ENCODE measurements at places on chromosomes 11 and 22.

DNA sequence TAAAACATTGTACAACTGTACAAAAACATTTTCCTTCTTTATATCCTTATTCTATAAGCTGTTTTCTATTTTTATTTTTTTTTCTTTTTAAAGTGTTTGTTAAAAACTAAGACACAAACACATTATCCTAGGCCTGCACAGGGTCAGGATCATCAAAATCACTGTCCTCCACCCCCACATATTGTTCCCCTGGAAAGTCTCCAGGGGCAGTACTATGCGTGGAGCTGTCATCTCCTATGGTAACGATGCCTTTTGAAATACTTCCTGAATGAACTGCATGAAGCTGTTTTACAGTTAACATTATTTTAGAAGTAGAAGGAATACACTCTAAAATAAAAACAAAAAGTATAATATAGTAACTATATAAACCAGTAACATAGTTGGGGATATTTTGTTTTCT is 67.2 kb downstream of the ZC3H12C start:
- no peak for DNase-seq

DNA sequence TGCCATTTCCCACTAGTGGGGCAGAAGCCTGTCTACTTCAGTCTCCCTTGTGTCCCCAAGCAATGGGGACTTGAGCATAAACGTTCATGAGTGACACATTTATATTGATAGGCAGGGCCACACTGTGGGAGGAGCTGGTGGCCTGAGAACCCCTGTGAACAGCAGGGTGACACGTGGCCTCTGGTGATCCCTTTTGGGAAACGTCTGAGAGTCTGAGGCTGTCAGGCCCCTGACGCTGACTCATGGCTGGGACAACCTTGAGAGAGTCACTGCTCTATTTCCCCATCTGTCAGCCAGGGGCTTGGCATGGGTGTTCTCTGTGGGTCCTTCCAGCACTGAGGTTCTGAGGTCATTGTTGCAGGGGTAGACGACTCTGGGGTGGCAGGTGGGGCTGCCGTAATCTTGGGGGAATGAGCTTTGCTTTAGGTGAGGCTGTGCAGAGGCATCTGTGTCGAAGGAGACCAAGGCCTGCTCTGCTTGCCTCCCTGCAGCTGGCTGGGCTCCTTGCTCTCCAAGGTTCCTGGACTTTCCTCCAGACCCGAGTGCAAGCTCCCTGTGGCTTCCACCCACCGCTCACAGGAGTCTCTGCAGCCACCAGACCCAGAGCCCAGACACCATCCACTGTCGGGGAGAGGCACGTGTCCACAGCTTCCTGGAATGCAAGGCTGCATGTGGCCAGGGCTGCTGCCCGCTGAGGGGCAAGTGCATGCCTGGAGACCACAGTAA is 54.7 kb downstream of the SMIM38 start:
- DNase-seq, result no peak

- no peak for DNase-seq
Observed at GRCh38 chr11:16610738-16611388, 127.6 kb upstream of the C11orf58 start.

DNA sequence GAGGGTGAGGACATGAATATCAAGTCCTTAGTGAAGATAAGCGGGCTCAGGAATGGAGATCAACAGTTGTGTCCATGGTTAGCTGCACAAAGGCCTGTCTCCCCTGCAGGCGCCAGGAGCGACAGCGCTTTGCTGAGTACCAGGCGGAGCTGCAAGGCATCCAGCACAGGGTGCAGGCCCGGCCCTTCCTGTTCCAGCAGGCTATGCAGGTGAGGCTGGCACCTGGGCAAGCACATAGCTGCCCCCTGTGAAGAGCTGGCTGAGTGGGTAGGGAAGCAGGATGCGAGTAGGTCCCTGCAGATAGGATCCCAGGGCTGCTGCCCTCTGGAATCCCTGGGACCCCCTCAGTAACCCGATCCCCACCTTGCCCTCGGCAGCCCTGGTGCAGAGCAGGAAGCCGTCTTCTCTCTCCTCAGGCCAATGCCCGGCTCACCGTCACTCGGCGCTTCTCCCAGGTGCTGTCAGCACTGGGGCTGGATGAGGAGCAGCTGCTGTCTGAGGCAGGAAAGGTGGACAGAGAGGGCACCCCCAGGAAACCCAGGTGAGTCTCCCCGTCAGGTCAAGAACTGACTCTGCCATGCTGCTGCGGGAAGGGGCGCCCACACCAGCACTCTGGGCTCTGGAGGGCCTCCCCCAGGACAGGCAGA is 2.6 kb upstream of the SART1 start:
- no peak for DNase-seq

- peak; percentile 94 for DNase-seq
Observed at GRCh38 chr11:68030318-68031143, at the start of gene NDUFS8. NDUFS8 (plus strand) TSS chr11:68030681; CDS start chr11:68032152, 1,471 bp downstream.

- DNase-seq, result no peak
Observed at GRCh38 chr11:118859973-118860372, 23.7 kb upstream of the CXCR5 start.

DNA sequence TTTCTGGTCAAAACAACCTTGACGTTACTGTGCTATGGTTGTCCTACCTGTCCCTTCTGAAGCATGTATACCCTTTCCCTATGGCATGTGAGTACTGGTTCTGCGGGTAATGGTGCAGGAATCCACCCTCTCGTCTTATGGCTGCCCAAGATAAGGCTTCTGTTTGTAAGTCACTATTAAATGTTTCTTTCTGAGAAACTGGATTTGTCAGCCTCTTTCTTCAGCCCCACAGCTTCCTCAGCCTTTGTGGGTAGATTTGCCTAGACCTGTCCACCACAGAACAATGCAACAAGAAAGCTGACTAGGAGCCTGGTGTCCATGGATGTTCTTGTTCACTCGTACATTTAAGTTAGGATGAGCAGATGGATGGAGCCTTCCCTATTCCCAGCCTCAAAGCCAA is 14.4 kb downstream of the MMP7 start:
- DNase-seq, result no peak

DNA sequence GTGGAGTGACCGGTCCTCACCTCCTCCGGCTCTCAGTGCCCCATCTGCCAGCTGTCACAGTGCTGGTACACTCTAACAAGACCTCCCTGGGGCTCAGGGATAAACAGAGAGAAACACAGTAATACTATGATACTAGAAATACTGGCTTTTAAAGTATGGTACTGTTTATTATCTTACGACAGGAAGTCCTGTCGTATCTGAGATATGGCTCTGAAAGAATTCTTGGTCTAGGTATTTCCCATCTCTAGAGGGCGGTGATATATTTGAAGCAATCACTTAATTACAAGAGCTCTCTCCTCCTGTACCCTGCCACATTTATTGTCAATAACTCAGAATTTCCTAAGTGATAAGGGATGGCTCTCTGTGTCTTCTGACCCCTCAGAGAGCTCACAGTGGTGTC is 119.1 kb downstream of the RRM1 start:
- no peak for DNase-seq

- DNase-seq, result no peak
Observed at GRCh38 chr11:19218786-19219460, 17.1 kb upstream of the CSRP3 start.

GRCh38 chr22:20064140-20064480 is 15.9 kb upstream of the DGCR8 start:
- DNase-seq, result no peak

GRCh38 chr22:46536537-46537224 is 739 bp downstream of the CELSR1 start:
- DNase-seq, result no peak

- peak; percentile 1 for DNase-seq
Observed at GRCh38 chr11:121291896-121292494, 576 bp upstream of the SC5D start.

GRCh38 chr22:30005213-30005857 is 74.9 kb upstream of the HORMAD2 start:
- peak; percentile 26 for DNase-seq

- no peak for DNase-seq
Observed at GRCh38 chr11:46930089-46930488, 6.5 kb upstream of the CSTPP1 start.

DNA sequence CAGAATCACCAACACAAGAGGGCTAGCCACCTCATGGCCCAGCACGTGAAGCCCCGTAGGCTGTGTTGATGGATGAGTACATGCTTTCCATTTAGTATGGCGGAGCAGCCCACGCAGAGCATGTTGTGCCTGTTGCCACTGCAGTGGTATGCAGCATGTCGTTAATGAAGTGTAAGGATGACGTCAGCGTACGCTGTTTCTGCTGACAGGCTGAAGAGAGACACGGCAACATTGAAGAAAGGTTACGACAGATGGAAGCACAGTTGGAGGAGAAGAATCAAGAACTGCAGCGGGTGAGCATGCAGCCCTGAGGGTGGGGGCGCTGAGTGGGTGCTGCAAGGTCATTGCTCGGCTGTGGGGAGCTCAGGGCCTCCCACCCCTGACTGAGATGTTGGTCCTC is 62.8 kb downstream of the PPFIA1 start:
- DNase-seq, result no peak

- no peak for DNase-seq
Observed at GRCh38 chr11:25981998-25982397, 349.9 kb upstream of the ANO3 start.

DNA sequence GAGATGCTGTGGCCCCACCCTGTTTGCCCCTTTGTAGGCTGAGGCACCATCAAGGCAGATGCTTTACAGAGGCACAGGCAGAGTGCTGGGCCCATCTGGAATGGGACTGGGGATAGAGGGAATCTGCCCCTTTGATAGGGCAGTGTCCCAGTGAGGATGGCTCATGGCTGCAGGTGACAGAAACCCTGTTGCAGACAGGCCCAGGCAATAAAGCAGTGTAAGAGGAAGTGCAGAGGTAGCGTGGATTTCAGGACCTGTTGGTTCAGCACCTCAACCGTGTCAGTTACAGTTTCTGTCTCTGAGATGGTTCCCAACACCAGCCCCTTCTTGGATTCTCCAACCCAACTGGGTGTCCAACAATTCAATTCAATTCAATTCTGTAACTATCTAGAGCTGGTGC is 25.1 kb downstream of the PRDM11 start:
- no peak for DNase-seq

DNA sequence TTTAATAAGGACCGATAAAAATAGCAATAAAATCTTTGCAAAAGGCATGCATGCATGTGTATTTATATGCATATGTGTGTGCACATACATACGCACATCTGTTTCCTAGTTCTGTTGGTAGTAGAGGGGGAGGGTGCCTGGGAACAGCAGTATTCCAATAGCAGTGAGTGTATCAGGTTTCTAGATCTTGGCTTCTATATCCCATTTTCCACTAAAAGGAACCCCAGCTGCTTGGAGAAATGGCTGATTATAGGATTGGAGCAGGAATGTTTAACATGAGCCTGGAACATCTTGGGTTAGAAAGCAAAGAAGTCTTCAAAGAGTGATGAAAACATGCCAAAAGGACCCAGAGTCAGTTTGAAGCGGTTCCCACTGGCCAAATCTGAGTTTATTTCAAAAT is 21.0 kb downstream of the TNRC6B start:
- no peak for DNase-seq

DNA sequence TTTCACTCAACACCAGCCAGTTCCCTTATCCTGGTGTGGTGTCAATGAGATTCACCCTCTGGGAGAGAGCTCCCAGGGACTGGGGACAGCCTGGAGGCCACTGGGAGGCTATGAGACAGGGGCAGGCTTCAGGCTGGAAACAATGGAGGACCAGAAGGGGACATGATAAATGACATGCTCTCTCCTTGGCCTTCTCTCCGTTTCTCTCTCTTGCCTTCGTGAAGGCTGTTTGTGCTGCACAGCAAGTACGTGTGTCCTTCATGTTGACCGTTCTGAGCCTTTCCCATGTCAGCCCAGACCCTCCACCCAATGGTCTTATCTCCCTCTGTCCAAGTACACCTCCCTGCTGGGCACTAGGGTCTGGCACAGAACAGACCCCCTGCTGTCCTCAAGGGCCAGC is 1.6 kb upstream of the LZTR1 start:
- no peak for DNase-seq

DNA sequence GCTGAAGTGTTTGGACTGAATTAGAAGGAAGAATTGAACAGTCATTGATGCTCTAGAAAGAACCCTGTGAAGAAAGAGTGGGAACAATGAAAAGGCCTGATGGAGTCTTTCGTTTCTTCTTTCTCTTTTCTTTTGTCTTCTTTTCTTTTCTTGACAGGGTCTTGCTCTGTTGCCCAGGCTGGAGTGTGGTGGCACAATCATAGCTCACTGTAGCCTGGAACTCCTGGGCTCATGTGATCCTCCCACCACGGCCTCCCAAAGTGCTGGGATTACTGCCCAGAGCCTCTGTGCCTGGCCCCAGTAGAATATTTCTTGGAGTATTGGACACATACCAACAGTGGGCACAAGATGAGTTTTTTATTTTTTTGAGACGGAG is 1.1 kb downstream of the FEN1 start:
- DNase-seq, result no peak

DNA sequence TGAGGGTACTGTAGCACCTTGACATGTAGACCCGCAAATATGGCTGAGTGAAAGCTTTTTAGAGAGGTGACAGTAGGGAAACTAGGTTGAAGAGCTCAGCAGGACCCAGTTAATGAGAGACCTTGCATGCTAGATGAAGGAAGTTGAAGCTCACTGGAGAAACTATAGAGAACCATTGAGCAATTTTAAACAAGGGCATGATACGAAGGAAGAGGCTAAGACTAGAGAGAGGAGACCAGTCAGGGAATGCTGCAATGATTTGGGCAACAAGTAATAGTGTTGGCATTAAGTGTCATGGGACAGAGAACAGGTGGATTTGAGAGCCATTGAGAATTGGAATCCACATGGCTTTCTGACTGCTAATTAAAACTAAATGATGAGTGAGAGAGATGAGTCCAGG is 4.1 kb downstream of the OLFML1 start:
- no peak for DNase-seq

DNA sequence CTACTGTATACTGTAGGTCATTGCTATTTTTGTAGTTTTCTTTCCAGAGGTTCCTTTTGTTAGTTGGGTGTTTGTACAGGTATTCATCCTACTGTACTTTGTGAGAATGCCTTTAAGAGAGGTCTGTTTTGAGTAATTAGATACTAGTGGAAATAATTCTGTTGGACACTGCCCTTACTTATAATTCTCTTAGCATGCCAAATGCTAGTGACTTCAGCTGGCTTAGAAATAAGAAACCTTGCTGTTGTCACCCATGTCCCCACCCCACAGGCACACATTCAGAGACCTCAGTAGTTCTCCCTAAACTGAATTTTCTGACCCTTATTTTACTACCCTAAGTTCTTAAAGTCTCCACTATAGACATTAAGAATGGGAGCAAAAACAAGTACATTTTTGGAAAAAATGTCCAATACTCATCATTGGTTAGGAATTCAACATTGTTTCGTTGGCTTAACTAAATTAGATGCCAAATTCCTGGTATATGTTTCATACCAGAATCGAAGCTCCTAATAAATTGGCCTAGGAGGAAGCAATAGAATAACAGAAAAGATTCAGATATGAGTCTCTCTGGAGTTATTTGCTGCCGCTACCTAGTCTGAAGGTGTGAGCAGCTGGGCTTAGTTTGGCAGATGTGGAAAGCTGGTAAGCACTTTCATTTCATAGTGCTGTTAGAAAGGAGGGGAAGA is 28.4 kb downstream of the ZNF143 start:
- no peak for DNase-seq
